ENCODE measurements at places on chromosomes 3 and 15.

- no peak for DNase-seq
These were observed 245.2 kb downstream of the NR1D2 start for GRCh38 chr3:24190256-24190655.

DNA sequence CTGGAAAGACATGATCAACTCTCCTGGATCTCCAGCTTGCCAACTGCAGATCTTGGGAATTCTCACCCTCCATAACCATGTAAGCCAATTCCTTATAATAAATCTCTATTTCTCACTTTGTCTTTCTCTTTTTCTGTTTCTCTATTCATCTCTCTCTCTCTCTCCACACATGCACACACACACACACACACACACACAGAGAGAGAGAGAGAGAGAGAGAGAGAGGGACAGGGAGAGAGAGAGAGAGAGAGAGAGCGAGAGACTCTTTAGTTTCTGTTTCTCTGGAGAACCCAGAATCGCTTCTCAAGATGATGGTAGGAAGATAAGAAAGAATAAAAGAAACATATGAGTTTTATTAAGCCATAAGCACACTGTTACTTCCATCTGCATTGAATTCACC, 111.9 kb downstream of the BCHE start:
- DNase-seq, result no peak

DNA sequence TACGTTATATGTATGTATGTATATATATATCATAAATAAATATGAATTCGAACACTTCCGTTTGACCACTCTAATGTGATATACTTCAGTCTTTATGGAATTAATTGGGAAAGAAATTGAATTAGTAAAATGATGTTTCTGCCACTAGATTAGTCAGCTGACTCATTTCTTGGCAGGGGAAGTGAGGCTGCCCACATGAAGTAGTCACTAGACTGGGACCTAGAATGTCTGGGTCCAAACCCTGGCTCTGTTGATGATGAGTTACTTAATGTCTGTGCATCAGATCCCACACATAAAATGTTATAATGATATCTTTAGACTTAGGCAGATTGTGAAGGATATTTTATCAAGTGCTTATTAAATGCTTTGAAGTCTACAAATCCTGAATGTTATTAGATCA, 27.4 kb upstream of the ARL14 start:
- no peak for DNase-seq

- no peak for DNase-seq
These were observed 43.4 kb downstream of the RETNLB start for GRCh38 chr3:108713816-108714215.

- DNase-seq, result no peak
These were observed 318.3 kb downstream of the TAFA4 start for GRCh38 chr3:68614087-68614486.

- no peak for DNase-seq
These were observed 171.8 kb downstream of the EPHA6 start for GRCh38 chr3:96986241-96986640.

GRCh38 chr3:31579828-31580227, 47.1 kb downstream of the STT3B start:
- DNase-seq, result no peak

DNA sequence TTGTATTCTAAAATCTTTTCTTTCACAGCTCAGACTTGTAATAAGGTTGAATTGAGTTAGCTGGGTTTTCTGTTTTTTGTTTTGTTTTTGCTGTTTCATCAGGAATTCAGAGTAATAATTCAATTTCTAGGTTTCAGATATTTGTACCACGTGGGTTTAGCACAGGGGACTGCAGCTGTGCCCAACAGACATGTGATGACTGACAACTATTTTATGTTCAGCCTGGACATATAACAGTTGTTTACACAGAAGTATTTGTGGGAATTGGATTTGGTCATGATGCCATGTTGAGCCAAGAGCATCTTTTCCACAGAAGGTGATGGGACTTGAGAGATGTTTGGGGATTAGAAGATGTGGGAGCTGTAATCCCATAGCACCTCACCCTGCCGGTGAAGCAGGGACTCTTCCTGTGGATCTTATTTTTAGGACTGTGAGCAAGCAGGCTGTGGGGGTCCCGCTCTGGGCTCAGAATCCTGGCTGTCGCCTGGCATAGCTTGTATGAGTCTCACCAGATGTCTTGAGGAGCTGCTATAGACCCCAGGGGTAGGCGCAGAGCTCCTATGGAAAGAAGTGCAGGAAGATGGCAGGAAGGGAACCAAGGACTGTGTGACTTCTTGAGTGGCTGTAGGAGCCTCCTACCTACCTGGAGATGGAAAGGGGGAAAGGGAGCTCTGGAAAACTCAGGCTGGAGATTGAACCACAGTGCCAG, 23.7 kb downstream of the PXYLP1 start:
- DNase-seq, result peak; percentile 65

DNA sequence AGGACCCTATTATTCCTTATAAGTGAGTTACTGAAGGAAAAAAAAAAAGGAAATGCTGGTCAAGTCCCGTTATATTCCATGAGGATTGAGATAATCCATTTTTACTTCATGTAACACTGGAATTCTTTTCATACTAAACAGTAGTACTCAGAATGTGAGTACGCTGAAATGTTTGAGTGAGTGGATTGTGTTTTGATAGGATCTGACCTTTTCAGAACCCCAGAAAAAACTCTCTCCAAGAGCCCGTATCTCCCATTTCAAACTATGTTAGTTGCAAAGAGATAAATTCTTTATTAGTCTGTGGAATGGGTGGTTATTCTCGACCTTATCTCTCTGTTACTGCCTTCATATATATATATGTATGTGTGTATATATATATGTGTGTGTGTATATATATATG, 2.5 kb upstream of the LPP start:
- DNase-seq, result no peak

GRCh38 chr3:196323016-196323415, 5.0 kb upstream of the DYNLT2B start:
- no peak for DNase-seq

DNA sequence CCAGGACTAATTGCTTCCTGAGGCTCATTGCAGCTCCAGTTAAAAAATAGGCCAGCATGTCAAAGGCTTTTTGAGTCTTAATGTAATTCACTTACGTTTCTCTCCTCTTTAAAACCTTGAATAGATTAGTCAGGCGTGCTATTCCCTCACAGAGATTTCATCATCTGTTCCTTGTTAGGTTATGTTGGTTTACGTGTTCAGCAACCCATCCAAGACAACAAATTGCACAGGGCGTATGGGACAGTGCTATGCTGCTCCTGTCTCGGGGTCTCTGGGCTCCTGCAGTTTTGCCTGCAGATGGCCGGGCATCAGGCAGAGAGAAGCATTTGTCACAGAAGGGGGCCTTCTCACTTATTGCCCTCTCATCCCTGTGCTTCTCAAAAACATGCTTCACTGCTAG, 117.1 kb downstream of the CHDH start:
- DNase-seq, result no peak

- no peak for DNase-seq
These were observed 165.6 kb downstream of the NSMCE3 start for GRCh38 chr15:29103824-29104565.

- no peak for DNase-seq
These were observed 36.2 kb upstream of the LDHAL6B start for GRCh38 chr15:59170295-59171066.

GRCh38 chr15:74422652-74423430, 10.9 kb downstream of the SEMA7A start:
- no peak for DNase-seq

- DNase-seq, result no peak
These were observed 77.1 kb downstream of the AKAP13 start for GRCh38 chr15:85457392-85457968.

GRCh38 chr3:133894353-133895207, 1.1 kb downstream of the RAB6B start:
- no peak for DNase-seq

- no peak for DNase-seq
These were observed 71.6 kb downstream of the MEIS2 start for GRCh38 chr15:37028625-37029296.

DNA sequence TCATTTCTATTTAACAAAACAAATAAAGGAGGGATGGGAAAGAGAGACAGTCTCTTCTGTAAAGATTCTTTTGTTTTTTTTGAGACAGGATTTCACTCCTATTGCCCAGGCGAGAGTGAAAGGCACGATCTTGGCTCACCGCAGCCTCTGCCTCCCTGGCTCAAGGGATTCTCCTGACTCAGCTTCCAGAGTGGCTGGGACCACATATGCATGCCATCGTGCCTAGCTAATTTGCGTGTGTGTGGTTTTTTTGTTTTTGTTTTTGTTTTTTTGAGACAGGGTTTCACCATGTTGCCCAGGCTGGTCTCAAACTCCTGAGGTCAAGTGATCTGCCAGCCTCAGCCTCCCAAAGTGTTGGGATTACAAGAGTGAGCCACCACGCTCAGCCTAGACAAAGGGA, 23.3 kb downstream of the STAG1 start:
- peak; percentile 46 for DNase-seq

GRCh38 chr3:15161133-15161532, 44.9 kb upstream of the CAPN7 start:
- DNase-seq, result no peak

GRCh38 chr3:142596726-142597088, 514 bp downstream of the PLS1 start:
- no peak for DNase-seq

DNA sequence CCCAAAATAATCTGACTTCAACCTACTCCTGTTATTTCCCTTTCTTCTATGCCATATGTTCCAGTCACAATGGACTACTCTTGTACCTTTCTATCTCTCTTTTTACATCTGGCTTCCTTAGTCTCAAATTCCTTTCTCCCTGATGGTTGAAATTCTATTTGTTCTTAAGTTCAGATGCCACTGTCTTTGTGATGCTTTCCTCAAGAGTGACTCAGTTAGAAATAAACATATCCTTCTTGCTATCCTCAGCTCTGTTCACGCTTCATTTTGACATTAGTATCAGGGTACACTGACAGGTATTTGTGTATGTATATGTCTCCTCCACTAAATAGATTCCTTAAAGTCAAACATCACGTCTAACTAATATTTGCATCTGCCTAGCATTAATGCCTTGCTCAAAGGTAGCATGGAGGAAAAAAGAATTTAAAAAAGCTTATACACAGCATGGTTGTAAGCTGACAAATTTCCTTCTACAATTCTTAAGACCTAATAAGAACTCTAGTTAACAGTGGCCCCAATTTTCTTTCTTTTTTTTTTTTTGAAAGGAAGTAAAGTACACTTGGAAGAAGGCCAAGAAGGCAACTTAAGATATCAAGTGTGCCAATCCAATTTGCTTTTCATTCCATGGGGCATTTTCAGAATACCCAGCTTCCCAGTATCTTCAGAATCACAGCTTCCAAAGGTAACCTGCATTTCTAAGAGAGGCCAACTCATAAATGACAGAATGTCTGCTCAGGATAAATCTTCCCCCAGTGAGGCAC, 58.0 kb downstream of the CHAC1 start:
- no peak for DNase-seq

GRCh38 chr3:192727032-192727847, at the start of gene FGF12:
Gene FGF12 (minus strand): TSS chr3:192727541.
- DNase-seq, result no peak

DNA sequence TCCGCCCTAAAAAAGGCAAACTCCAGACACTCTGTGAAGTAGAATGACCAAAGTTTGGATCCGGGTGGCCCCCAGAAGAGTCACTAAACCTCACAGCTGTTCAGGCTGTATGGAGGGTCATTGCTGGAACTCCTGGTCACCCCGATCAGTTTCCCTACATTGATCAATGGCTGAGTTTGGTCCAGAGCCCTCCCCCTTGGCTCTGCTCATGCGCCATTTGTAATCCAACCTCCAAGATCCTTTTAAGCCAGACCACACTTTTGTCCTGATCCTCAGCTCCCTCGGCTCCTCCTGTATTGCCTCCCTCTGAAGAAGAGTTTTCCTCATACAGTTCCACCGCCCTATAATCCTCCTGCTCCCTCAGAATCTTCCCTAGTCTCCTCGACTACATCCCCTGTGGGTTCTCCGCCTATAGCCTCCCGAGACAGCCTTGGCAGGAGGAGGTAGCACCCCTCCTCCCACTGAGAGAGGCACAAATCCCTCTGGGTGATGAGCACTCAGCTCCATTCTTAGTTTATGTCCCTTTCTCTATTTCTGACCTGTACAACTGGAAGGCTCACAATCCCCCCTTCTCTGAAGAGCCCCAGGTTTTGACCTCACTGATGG, 42.2 kb downstream of the ZBTB11 start:
- no peak for DNase-seq

DNA sequence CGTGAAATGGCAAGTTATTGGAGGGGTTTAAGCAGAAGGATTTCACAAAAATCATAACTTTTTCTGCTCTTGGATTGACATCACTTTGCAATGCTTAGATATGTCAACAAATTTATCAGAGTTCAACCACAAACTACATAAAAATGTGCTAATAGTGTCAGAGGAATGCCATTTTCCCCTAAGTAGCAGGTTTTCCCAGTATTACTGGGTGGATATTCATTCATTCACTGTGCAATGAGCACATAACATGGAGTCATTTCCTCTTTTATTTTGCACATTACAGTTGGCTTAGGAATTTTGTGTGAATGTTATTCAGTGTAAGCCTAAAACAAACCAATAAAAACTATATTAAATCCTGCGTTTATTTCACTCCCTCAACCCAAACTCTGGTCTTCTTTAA, 537.3 kb upstream of the MCTP2 start:
- DNase-seq, result no peak

GRCh38 chr3:50230794-50231125, 5.2 kb upstream of the GNAI2 start:
- no peak for DNase-seq

- no peak for DNase-seq
These were observed 29.3 kb upstream of the DLG1 start for GRCh38 chr3:197327701-197328100.

GRCh38 chr3:54034971-54035370, 87.4 kb upstream of the CACNA2D3 start:
- DNase-seq, result no peak

- no peak for DNase-seq
These were observed 3.4 kb upstream of the EOGT start for GRCh38 chr3:69016901-69017300.

DNA sequence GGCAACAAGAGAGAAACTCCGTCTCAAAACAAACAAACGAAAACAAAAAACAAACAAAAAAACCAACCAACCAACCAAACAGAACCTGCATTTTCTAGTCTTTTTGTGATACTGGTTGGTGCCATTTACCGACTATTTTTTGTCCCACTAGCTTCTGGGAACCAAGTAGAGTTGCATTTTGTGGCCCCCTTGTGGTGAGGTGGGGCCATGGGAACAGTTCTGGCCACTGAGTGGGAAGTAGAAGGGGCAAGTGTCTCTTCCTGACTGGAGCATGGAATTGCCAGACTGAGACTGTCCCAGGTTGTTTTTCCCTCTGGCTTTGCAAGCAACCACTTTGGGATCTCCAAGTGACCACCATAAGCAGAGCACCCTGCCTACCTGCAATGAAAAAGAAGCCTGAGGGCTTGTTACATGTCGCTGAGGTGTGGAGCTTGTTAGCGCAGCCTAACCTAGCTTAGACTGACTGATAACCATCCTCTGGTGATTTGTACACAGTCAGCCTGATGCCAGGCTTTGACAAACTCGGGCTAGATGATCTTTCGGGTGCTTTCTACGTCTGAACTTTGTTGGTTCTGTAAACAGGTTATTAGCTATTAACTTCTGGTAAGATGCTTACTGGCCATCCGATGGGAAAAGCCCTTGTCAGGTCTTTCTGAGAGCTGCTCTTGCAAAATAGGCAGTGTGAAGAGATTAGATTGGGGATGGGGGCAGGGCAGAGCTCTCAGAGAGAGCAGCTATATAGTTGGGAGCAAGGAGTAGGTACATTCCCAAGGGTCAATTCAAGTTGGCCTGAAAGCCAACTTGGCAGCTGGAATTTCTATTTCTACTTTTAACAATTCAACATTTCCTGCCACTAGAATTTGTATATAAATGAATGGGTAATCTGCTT, 172.2 kb downstream of the SSR3 start:
- peak; percentile 45 for DNase-seq
